ENCODE measurements at places on chromosomes 13 and 19. TPM values are rescaled to one million over a fixed set of nuclear protein-coding genes. Genes with fewer than 3 reads are reported as not detected.

Gene SIGLECL1
- total RNA-seq, result not detected

Gene FREM2
- 0.08 TPM for total RNA-seq

Gene ZNF415
- total RNA-seq, result not detected

Gene ITPKC
- total RNA-seq, result 5.2 TPM

Gene RPS16
- 315 TPM for total RNA-seq

Gene KLK10
- total RNA-seq, result not detected

Data from HT1080 (cell line).